Activated CD8-positive, alpha-beta memory T cell treated with anti-CD3 and anti-CD28 coated beads for 1 hour (primary cell): ENCODE measurements at places on chromosomes 11 and 22.

DNA sequence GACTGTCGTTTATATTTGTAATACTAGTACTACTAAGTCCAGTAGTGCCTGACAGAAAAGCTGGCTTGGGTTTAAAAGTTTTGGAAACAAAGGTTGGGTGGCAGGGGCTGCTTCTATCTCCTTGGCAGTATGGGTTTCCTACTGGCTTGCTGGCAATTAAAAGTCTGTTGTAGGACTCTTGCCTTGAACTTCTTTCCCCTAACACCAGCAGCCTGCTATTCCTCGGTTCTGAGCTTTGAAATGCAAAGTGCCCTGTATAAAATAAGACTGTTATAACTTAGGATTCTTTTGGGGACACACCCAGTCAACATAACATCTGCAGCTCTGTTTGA lies 1.3 kb downstream of the RNF169 start:
- DNase-seq = no peak

DNA sequence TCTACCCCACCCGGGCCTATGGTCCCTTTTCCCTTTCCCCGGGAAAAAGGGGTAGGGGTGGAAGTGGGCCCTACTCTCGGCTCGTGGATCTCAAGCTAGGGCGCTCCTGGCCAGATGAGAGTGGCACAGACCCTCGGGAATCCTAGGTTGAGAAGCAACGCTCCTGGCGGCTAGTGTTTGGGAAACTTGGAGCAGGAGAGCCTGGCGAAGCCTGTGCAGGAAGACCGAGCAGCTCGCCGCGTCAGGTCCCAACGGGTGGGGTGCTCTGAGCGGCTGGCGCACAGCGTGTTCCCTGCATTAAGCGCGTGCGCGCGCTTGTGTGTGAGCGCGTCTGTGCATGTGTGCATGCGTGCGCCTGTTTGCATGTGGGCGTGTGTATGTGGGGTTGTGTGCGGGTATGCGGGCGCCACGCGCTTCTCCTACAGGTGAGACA lies 7.1 kb upstream of the FLI1 start:
- no peak for DNase-seq

DNA sequence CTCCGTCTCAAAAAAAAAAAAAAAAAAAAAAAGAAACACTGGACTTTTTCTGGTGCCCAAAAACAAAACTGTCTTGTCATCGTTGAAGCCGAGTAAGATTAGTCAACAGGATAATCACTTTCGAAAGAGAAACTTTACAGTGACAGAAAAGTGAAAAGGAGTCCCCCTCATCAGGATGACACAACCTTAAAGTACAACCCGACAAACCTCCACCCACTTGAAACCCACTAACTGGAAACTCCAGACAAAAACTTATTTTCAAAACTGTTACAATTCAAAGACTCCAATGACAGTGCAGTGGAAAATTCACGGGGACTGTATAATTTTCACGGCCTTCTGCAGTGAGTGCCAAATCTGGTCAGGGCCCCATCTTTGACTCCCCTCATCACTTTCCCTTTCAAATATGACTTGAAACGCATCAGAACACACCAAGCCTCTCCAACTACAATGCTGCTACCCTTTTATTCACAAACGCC lies 1.3 kb downstream of the DENND5A start:
- DNase-seq = no peak

DNA sequence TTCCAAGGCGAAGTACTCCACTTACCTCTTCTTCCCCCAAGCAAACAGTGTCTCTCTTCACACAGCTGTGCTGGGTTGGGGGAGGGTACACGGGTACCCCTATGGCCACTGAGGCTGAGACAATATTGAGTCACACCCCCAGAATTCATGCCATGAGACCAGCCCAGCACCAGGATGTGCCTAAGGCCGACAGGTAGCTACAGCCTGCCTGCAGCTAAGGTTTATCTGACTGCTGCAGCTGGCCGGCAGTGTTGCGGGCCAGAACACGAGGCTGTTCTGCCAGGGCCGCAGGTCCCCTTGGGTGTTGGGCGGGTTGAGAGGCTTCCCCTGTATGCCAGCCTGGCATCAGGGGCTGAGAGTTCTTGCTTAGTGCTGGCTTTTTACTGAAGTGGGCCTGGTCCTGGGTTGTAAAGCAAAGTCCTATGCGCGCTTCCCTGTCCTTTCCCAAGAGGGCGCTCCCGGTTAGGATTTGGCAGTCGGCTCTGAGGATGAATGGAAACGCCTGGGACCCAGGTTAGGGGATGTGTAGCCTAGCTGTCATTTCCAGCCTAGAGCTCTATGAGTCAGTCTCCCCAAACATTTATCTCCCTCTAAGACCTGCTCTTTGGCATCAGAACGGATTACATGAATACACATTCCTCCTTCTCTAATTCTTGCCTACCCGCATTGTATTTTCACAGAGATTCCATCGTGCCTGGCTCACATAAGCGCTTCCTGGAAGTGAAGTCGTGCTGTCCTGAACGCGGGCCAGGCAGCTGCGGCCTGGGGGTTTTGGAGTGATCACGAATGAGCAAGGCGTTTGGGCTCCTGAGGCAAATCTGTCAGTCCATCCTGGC lies 7.1 kb downstream of the USP18 start:
- no peak for DNase-seq

DNA sequence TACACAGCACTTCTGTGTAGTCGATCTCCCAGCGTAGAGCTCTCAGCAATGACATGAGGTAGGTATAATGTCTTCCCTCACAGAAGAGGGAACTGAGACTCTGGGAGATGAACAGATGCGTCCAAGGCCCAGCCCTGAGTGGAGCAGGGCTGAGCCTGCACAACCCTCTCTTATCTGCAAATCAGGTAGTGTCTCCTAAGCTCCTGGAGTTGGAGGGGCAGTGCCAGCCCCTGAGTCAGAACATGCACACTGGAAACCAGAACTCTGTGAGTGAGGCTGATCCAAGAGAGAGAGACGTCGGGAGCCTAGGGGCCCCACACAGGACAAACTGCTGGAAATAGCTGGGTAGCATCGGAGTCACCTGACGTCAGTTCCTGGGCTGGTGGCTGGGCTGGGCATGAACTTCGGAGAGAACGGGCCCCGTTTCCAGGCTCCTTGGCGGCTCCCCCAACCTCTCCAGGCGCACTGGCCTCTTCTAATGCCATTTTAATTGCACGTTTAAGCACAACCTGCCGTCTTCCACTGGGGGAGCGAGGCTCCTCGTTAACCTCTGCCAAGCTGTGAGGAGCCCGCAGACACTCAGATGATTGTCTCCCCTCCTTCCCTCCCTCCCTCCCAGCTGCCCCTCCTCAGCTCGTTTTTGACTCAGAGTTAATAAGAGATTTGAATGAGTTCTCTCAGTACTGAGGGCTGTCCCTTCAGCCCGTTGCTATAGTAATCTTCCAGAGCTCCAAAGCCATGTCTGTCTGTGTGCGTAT lies 191.2 kb upstream of the TBCEL start:
- DNase-seq = no peak
